HS-27A (cell line): ENCODE measurements at places on chromosomes 4 and X.

DNA sequence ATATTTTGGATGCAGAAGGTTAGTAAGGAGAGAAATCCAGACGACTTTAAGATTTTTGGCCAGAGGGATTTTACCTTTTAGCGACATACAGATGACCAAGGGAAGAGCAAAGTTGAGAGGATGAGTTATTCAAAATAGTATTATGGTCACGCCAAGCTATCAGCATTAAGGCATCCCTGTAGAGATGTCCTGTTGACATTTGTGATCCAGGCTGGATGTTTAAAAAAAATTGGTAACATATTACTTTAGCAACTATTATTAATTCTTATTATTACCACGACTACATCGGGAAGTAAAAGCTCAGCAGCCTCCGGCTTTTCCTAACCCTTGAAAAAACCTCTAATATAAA, 562 bp upstream of the OSTC start:
- DNase-seq, result peak; percentile 29

DNA sequence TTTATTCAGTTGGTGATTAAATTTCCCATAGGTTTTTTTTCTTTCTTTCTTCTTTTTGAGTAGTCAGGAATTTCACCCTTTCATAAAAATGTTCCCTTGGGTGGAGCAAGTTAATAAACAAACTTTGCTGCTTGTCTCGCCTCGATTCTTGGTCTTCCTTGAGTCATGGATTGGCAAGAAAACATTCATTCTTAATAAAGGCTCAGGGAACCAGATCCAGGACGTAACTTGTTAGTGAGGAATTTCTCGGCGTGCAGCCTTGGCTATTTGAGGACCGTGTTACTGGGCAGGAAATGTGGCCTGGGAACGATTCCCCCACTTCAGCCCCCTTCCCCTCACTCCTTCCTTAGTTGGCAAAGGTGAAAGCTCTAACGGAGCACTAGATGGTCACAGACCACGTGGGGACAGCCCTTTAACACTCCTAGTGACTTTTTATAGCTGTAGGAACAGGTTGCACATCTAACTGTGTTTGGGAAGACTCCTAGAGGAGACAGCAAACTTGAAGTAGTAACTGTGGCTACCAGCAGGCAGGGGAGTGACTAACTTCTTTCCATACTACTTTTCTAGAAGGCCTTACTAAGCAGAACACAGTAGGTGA, 106.8 kb downstream of the UCHL1 start:
- peak; percentile 53 for DNase-seq

- DNase-seq, result no peak
Observed at GRCh38 chr4:94284889-94285288, 57.7 kb downstream of the HPGDS start.

GRCh38 chrX:78603908-78604307, 55.2 kb downstream of the RTL3 start:
- no peak for DNase-seq

GRCh38 chrX:137549851-137550664, 15.9 kb upstream of the ZIC3 start:
- no peak for DNase-seq

DNA sequence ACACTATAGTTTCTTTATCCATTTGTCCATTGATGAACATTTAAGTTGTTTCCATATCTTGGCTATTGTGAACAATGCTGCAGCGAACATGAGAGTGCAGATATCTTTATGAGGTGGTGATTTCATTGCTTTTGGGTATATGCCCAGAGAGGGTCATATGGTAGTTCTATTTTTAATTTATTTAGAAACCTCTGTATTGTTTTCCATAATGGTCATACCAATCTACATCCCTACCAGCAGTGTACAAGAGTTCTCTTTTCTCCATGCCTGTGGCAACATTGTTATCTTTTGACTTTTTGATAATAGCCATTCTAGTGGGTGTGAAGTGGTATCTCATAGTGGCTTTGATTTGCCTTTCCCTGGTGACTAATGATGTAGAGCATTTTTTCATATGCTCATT, 48.8 kb downstream of the EDA start:
- no peak for DNase-seq

GRCh38 chr4:8896071-8896470, 24.4 kb upstream of the HMX1 start:
- no peak for DNase-seq

- no peak for DNase-seq
Observed at GRCh38 chr4:184583738-184584502, 65.3 kb downstream of the CASP3 start.

DNA sequence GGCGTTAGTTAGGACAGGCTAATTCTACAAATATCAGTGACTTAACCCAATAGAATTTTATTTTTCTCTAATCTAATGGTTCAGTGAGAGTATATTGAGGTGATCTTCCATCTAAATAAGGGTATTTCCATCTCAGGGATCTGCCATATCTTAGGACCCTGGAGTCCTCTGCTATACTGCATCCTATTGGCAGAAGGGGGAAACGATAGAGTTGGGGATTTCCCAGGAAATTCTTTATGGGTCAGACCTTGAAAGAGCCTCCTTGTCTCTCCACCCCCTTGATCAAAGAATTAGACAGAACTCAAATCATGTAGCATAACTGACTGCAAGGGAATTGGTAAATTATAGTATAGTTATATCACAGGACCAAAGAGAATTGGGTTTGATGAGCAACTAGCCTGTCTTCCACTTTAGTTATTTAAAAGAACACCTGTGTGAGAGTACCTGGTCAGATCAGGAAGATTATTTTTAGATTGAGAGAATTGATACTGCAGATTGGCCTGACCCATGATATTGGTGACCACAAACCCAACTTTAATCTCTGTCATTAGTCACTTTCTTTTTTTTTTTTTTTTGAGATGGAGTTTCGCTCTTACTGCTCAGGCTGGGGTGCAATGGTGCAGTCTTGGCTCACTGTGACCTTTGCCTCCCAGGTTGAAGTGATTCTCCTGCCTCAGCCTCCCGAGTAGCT, 25.6 kb downstream of the SMARCA5 start:
- DNase-seq, result no peak

- no peak for DNase-seq
Observed at GRCh38 chrX:131778269-131779218, 234.7 kb downstream of the OR13H1 start.

DNA sequence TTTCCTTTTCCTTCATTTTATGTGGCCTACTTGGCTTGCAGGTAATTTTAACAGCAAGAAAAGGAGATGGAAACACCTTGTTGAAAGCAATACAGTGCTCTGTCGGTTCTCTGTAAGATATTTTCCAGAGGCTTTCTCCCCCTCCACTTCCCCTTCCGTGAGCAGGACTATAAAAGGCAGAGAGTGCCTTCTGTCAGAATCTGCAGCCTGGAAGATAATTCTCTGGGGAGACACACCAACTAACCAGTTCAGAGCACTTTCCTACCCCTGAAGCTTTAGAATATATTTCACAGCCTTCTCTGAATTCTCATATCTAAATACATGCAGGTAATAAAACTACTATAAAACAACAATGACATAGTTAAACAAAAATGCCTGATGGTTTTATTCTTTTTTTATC, 141.1 kb downstream of the IDS start:
- no peak for DNase-seq

DNA sequence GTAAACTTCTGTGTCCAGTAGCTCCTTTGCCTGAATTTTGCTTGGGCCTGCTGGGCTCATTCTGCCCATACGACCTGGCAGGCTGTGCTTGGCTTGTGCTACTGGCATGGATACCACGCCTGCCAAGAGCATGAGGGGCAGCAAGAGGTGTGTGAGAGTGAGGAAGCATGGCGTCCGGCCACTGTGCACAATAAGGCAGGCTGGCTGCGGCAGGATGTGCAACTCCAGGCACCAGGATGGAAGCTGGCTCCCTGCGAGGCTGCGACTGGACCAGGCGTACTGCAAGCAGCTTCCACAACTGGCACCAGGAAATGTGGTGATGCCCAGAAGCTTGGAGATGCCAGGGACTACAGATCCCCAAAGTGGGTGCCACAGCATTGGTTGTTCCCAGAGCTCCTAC, 709.3 kb downstream of the PCDH18 start:
- no peak for DNase-seq

DNA sequence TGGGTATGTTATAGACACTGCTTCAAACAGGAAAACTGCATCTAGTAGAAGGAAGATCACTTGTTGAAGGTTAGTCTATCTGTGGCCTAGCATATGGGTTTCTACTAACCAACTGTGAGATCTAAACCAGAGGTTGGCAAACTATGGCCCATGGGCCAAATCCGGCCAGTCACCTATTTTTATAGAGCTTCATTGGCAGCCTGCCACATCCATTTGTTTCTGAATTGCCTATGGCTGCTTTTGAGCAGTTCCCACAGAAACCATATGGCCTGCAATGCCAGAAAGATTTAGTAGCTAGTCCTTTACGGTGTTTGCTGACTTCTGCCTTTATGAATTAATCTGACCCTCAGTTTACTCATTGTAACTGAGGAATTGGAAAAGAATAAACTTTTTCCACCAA, 71.1 kb downstream of the MID1 start:
- DNase-seq, result no peak

DNA sequence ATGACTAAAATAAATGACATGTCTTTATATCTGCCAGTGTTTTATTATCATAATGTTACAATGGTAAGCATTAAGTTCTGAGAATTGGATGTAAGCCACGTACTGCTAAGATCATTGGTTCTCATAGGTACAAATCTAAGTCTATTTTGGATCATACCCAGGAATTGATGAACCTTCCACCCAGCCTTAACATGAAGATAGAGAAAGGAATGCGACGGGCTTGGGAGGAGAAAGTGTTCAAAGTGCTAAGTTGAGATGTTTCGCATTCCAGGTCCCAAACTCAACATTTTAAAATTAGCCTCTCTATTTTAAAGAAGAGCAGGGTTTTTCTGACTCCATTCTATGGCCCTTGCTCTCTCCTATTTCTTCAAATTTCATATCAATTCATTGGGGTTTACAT, 54.9 kb upstream of the FRAS1 start:
- peak; percentile 53 for DNase-seq

DNA sequence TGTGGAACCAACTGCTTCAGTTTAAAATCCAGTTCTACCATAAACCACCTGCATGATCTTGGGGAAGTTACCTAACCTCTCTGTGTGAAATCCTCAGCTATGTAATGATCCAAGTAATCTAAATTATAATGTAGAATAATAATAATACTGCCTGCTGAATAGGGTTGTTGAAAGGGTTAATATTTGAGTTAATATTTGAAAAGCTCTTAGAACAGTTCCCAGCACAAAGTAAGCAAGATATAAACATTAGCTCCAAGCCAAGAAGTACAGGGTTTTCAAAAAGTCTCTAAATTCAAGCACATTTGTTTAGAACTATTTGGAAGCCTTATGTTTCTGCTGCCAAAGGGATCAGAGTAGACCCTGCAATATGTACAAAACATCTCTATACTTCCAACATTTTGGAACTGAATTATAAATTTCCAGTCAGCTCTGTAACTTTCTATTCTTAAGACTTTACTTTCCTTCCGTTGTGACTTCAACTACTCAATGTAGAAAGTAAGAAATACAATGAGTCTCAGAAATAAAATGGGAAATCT, 76.7 kb upstream of the FAM9C start:
- no peak for DNase-seq
